Colonic mucosa (tissue), 4 donors: ENCODE measurements at places on chromosomes 4 and X. TPM values are rescaled to one million over a fixed set of nuclear protein-coding genes. Genes with fewer than 3 reads are reported as not detected.
A peak's percentile ranks its signal among the peaks of the same experiment; 100 is the strongest.

DNA sequence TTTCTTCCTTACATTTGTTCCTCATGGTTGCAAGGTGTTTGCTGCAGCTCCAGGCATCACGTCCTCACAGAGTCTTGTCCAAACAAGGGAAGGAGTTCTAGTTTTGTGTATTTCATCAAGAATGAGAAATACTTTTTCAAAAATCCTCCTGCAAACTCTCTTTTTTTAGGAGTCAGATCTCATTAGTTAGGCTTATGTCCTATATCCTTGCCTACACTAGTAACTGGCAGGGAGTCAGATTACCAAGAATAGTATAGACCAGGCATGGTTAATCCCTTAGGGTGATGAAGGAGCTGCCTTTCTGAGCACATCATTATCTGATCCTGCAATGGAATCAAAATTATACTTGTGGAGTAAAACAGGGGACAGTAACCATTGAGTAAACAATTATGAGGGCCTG lies 160.4 kb downstream of the SHROOM3 start:
- no peaks in the 10 kb centered on the region for H3K36me3 ChIP-seq
- no peak overlapping the region for H3K4me3 ChIP-seq
- peak overlapping the region; percentile 69 for H3K27ac ChIP-seq
- peaks cover 4% of the 10 kb centered on the region for H3K4me1 ChIP-seq
- no peak for DNase-seq
- H3K27me3 ChIP-seq = no peaks in the 10 kb centered on the region

DNA sequence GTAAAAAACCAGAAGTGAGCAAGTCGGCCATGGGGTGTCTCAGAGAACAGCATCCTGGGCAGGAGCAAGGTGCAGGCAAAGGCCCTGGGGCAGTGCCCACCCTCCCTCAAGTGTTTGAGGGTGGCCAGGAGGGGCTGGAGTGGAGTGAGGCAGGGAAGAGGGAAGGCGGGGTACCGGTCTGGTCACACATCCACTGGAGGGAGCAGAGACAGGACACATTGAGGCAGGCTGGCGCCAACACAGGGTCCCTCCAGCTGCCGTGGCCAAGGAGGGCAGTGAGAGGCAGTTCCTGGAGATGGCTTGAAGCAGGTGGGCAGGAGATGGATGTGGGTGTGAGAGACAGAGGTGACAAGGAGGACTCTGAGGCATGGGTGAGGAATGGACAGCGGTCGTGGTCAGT lies 20.3 kb upstream of the RNF4 start:
- H3K4me1 ChIP-seq = no peaks in the 10 kb centered on the region
- H3K27me3 ChIP-seq = no peaks in the 10 kb centered on the region
- no peaks in the 10 kb centered on the region for H3K36me3 ChIP-seq
- no peak overlapping the region for H3K27ac ChIP-seq
- no peak for DNase-seq

Gene CHRDL1
- total RNA-seq = 2.2 TPM

- H3K4me3 ChIP-seq = no peak overlapping the region
- H3K4me1 ChIP-seq = no peaks in the 10 kb centered on the region
- H3K36me3 ChIP-seq = no peaks in the 10 kb centered on the region
These were observed 106.7 kb downstream of the VSIG4 start for GRCh38 chrX:65933085-65933589.

Gene ARR3
- not detected for total RNA-seq

DNA sequence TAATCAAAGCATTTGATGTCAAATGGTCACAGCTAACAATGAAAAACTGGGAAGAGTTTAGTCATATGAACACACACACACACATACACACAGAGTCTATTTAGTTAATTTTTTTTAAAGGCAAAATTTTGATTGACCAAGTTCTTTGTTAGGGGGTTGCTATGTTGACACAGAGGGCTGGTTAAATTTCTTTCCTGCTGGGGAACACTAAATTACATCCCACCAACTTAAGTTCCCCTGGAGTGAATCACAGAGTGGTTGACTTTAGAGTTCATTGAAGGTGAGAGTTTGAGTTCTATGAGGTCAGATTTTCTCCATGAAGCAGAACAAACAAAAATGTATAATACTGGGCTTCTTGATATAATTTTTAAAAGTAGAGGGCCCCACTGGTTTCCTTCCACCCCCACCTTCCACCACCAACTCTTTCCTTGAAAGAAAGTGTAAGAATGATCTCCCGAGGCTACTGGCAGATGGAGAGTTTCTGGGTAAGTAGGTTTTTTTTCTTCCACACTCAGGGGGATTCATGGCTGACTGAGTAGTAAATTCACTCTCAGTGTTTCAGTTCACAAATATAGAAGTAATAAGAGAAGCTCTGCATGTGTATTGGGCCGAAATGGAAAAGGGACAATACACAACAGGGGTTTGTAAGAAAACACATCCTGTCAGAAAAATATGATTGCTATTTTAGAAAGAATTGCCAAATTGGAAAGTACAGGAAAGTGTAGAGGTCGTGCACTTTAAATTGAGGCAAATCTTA lies 917.0 kb upstream of the LCORL start:
- H3K4me1 ChIP-seq = no peaks in the 10 kb centered on the region
- DNase-seq = no peak
- H3K36me3 ChIP-seq = no peaks in the 10 kb centered on the region
- no peak overlapping the region for H3K4me3 ChIP-seq
- H3K27me3 ChIP-seq = no peaks in the 10 kb centered on the region

Gene HERC3
- 51.4 TPM for total RNA-seq

DNA sequence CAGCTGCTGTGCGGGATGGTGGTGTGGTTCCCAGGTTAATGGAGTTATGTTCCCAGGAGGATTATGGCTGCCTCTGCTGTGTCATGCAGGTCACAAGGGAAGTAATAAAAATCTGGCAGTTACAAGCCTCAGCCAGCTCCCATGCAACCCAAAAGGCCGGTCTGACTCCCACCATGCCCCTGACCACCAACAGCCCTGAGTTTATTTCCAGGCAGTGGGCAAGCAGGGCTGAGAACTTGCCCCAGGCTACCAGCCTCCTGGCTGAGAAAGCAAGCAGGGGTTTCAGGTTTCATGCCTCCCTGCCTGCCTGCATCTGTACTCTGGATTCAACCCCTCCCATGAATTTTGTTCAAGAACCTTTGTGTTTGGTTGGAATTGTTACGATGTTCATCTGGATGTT lies 732.7 kb upstream of the POU3F4 start:
- no peaks in the 10 kb centered on the region for H3K36me3 ChIP-seq
- DNase-seq = no peak
- H3K27ac ChIP-seq = no peak overlapping the region
- H3K27me3 ChIP-seq = no peaks in the 10 kb centered on the region

DNA sequence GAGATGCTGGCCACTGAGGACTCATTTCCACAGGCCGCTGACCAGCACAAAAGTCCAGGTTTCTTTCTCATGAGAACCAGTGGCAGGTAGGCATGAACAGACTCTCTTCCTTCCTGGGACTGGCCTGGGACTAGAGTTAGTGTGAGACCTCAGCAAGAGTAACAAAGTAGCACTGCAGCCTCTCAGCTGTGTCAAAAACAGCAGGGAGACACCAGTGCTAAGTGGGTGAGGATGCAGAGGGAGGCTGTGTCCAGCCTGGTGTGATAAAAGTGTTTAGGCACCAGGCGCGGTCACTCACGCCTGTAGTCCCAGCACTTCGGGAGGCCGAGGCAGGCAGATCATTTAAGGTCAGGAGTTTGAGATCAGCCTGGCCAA lies 42.9 kb downstream of the TRIM2 start:
- H3K4me1 ChIP-seq = peaks cover 22% of the 10 kb centered on the region
- peak overlapping the region; percentile 87 for H3K27ac ChIP-seq
- H3K4me3 ChIP-seq = no peak overlapping the region
- H3K36me3 ChIP-seq = no peaks in the 10 kb centered on the region

GRCh38 chrX:1011691-1012283 lies 200.7 kb downstream of the CRLF2 start:
- H3K36me3 ChIP-seq = no peaks in the 10 kb centered on the region
- H3K4me1 ChIP-seq = no peaks in the 10 kb centered on the region

GRCh38 chr4:15470128-15470475 lies 420 bp downstream of the CC2D2A start:
- H3K4me1 ChIP-seq = no peaks in the 10 kb centered on the region
- H3K27me3 ChIP-seq = no peaks in the 10 kb centered on the region
- H3K4me3 ChIP-seq = peak overlapping the region; percentile 38

DNA sequence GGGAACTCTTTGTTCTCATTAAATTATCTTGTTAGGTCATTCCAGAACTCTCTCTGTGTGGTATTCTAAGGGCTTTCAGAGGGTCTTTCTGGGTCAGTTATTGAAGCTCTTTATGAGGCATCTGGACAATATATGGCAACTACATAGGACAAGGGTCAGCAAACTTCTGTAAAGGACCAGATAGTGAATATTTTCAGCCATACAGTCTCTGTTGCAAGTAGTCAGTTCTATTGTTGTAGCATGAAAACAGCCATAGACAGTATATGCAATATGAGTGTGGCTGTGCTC lies 35.1 kb downstream of the HADH start:
- no peak overlapping the region for H3K4me3 ChIP-seq
- no peaks in the 10 kb centered on the region for H3K4me1 ChIP-seq
- H3K27me3 ChIP-seq = no peaks in the 10 kb centered on the region
- H3K36me3 ChIP-seq = no peaks in the 10 kb centered on the region
- no peak for DNase-seq
- H3K27ac ChIP-seq = no peak overlapping the region

DNA sequence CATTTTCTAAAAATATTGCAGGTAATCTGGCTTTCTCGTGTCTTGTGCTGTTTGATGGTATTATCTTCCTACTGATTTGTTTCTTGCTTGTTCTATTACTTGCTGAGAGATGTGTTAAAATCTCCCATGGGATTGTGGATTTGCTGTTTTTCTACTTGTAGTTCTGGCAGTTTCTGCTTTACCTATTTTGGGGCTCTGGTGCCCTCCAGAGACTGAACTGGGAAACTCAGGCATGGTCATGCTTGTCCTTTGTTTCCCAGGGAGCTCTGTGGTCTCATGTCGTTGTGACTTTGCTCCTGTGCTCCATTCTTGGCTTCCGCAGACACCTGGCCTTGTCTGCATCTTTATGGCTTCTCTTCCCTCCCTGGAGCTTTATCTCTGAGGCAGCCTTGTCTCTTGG lies 39.5 kb downstream of the NSD2 start:
- peak; percentile 55 for DNase-seq
- H3K4me1 ChIP-seq = peaks cover 10% of the 10 kb centered on the region
- no peaks in the 10 kb centered on the region for H3K36me3 ChIP-seq

- DNase-seq = no peak
- H3K27ac ChIP-seq = no peak overlapping the region
- H3K27me3 ChIP-seq = no peaks in the 10 kb centered on the region
- no peaks in the 10 kb centered on the region for H3K4me1 ChIP-seq
These were observed 154.1 kb upstream of the PPP3CA start for GRCh38 chr4:101501421-101501820.

- H3K27me3 ChIP-seq = no peaks in the 10 kb centered on the region
- H3K4me1 ChIP-seq = no peaks in the 10 kb centered on the region
- peak overlapping the region; percentile 53 for H3K27ac ChIP-seq
- peak; percentile 39 for DNase-seq
- no peaks in the 10 kb centered on the region for H3K36me3 ChIP-seq
These were observed 725 bp upstream of the CXCL1 start for GRCh38 chr4:73868206-73869129.

Gene TMPRSS11B
- not detected for total RNA-seq

DNA sequence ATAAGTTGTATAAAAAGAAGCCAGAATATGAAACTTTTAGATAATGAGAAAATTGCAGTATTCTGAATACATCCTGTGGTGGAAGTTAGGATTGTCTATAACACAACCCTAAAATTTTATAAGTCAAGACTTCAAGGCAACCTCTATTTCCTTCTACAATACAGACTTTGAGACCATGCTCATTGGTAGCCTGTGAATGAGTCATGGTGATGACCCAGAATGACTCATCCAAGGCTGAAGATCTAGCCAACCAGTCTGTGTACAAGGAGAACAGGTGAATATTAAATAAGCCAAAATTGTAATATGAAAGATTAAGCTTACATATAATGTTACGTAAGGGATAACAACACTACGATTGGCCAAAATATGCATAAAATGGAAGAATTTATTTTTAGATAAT lies 475.9 kb upstream of the GALNT7 start:
- no peaks in the 10 kb centered on the region for H3K36me3 ChIP-seq
- H3K4me3 ChIP-seq = no peak overlapping the region
- H3K27ac ChIP-seq = no peak overlapping the region
- H3K4me1 ChIP-seq = no peaks in the 10 kb centered on the region
- DNase-seq = no peak

Gene CXorf49
- total RNA-seq = not detected

GRCh38 chr4:32196950-32197688 lies 1477.0 kb downstream of the PCDH7 start:
- no peak overlapping the region for H3K27ac ChIP-seq
- H3K36me3 ChIP-seq = no peaks in the 10 kb centered on the region
- no peak for DNase-seq
- no peaks in the 10 kb centered on the region for H3K4me1 ChIP-seq
- no peak overlapping the region for H3K4me3 ChIP-seq

DNA sequence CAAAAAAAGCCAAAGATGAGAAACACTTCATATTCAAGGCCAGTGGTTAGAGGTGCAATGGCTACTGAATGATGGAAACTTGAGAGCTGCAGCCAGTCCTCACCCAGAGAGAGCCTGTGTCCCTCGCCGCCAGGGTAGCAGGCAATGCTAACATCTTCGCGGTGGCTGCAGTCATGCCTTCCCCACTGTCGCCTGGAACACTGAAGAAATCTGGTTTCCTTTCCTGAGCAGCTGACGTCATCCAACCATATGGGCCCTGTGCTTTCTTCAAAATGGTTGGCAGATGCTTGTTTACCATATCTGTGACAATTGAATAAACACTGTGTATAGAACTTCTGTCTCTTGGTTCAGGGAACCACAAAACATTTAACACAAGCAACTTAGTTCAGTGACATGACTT lies 39.7 kb downstream of the PRSS12 start:
- no peaks in the 10 kb centered on the region for H3K27me3 ChIP-seq
- H3K36me3 ChIP-seq = no peaks in the 10 kb centered on the region
- no peak overlapping the region for H3K27ac ChIP-seq
- no peak for DNase-seq

GRCh38 chr4:15794426-15794825 lies 16.3 kb downstream of the CD38 start:
- no peak overlapping the region for H3K27ac ChIP-seq
- no peaks in the 10 kb centered on the region for H3K36me3 ChIP-seq
- DNase-seq = no peak
- no peaks in the 10 kb centered on the region for H3K4me1 ChIP-seq
- H3K27me3 ChIP-seq = no peaks in the 10 kb centered on the region

GRCh38 chr4:159766241-159766640 lies 663.4 kb downstream of the RAPGEF2 start:
- no peaks in the 10 kb centered on the region for H3K4me1 ChIP-seq
- DNase-seq = no peak
- H3K27ac ChIP-seq = no peak overlapping the region
- no peaks in the 10 kb centered on the region for H3K36me3 ChIP-seq

DNA sequence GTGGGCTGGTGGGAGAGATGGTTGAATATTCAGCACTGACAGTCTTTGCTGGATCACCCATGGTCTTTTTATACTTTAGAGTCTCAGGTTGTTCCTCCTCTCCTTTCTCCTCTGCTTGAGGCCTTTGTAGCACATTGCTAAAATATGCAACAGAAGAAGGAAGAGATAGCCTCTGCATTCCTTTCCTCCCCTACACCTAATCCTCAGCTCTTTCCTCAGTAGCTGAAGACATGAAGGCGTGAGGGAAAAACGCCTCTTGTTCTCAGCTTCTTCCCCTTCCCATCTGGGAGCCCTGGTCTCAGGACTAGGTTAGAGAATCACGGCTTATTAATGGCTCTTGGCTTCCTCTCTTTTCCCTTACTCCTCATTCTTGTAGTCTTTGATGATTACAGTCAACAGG lies 76.8 kb downstream of the RNF150 start:
- H3K27me3 ChIP-seq = no peaks in the 10 kb centered on the region
- DNase-seq = no peak
- H3K4me1 ChIP-seq = no peaks in the 10 kb centered on the region
- no peak overlapping the region for H3K4me3 ChIP-seq
- H3K27ac ChIP-seq = no peak overlapping the region
